ENCODE measurements at places on chromosomes 2 and 18.

GRCh38 chr2:106147665-106148064 is 46.4 kb downstream of the UXS1 start:
- no peak for DNase-seq

- no peak for DNase-seq
Measured at GRCh38 chr18:23883277-23883790, 131.2 kb upstream of the TTC39C start.

- DNase-seq, result no peak
Measured at GRCh38 chr2:15730545-15731212, 139.0 kb downstream of the DDX1 start.

DNA sequence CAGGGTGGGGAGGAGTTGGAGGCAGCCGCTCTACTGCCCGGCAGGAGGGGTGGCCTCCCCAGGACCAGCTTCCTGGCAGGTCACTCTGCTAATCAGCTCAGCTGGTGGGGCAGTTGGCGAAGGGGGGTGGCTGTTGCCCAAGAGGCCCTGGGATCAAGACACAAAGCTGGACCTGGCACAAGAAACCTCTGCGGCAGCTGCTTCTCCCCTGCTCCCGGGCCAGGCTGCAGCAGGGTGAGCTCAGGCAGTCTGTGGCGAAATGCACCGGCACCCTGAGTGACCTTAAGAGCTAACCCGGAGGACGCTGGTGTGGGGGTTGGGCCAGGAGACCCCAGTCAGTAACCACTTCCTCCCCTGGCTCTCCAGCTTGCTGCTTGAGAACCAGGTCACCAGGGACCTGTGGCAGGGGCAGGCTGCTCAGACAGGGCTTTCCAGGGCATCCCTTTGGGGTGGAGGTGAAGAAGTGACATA is 31.1 kb downstream of the TOGARAM2 start:
- peak; percentile 52 for DNase-seq

DNA sequence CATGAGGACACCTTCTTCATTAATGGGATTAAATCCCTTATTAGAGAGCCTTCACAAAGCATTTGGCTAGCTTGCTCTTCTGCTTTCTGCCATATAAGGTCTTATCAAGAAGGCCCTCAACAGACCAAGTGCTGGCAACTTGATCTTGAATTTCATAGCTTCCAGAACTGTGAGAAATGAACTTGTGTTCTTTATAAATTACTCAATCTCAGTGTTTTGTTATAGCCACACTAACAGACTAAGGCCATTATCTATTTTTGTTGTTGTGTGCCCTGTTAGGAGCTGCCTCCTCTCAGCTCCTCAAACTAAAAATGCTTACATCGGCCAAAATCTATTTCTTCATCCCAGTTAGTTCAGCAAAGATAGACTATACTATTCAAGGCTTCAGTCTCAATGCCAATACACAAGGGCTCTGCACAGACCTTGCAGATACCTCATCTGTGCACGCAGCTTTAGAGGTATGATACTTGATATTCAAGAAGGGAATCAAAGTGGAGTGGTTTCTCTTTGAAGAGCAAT is 182.9 kb downstream of the GPD2 start:
- DNase-seq, result no peak

GRCh38 chr18:29737190-29737589 is 1305.4 kb downstream of the DSC3 start:
- DNase-seq, result no peak

GRCh38 chr18:11974741-11975325 is 6.5 kb upstream of the IMPA2 start:
- no peak for DNase-seq

- DNase-seq, result no peak
Measured at GRCh38 chr2:169222665-169223064, 139.7 kb downstream of the LRP2 start.

GRCh38 chr2:25275575-25275965 is 66.2 kb downstream of the DNMT3A start:
- no peak for DNase-seq

- DNase-seq, result peak; percentile 81
Measured at GRCh38 chr18:35267161-35267651, 22.8 kb downstream of the ZSCAN30 start.

- no peak for DNase-seq
Measured at GRCh38 chr18:5318061-5318700, 22.7 kb upstream of the ZBTB14 start.

- peak; percentile 66 for DNase-seq
Measured at GRCh38 chr2:231648579-231649174, 56.0 kb downstream of the TEX44 start.

GRCh38 chr2:240760576-240761246 is 59.3 kb downstream of the KIF1A start:
- DNase-seq, result no peak

GRCh38 chr18:38868757-38869156 is 1303.2 kb upstream of the CELF4 start:
- no peak for DNase-seq

DNA sequence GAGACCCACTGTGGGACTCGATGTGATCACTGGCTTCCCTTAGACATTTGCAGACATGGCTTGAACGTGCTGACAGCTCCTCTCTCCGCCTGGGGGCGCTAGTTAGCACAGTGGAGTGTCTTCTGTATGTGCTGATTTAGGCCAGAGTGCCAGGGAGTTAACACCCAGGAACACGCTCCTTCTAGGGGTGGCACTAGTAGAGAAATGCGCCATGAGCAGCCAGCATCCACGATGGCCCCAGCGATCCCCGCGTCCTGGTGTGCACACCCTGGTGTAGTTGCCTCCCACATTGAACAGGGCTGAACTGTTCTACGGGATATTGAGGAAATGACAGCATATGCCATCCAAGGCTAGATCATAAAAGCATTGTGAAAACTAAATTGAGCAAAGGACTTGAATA is 11.4 kb upstream of the NMUR1 start:
- DNase-seq, result no peak

DNA sequence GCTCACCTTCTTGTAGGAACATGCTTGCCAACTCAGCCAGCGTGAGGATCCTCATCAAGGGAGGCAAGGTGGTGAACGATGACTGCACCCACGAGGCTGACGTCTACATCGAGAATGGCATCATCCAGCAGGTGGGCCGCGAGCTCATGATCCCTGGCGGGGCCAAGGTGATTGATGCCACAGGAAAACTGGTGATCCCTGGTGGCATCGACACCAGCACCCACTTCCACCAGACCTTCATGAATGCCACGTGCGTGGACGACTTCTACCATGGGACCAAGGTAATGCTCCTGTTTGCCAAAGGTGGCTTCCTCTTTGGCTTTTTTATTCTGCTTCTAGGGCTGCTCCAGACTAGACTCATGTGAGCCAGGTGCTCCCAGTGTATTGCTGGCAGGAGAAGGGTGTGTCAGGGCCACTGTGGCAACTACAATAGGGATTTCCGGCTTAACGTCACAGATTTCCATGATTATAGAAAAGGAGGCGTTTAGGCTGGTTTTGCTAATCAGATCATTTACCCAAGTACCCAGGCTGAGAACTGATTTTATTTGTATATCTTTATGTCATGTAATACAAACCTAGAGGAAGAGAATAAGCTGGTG is 50.6 kb downstream of the DPYSL5 start:
- DNase-seq, result no peak

GRCh38 chr2:10306901-10307463 is 4.3 kb downstream of the HPCAL1 start:
- DNase-seq, result peak; percentile 59

GRCh38 chr2:209005371-209005770 is 418.5 kb upstream of the MAP2 start:
- DNase-seq, result no peak

DNA sequence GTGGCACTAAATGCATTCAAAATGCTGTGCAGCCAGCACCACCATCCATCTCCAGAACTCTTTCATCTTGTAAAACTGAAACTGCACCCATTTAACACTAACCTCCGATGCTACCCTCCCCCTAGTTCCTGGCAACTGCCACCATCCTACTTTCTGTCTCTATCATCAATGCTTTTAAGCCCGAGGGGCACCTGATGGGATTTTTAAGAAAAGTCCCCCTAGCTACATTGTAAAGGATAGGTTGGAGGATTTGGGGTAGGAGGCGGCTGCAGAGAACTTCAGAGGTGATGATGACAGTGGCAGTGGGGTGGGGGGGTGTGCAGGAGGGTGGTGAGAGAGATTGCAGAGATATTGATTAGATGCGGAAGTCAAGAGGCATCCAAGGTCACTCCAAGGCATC is 10.8 kb upstream of the YWHAQ start:
- peak; percentile 19 for DNase-seq

DNA sequence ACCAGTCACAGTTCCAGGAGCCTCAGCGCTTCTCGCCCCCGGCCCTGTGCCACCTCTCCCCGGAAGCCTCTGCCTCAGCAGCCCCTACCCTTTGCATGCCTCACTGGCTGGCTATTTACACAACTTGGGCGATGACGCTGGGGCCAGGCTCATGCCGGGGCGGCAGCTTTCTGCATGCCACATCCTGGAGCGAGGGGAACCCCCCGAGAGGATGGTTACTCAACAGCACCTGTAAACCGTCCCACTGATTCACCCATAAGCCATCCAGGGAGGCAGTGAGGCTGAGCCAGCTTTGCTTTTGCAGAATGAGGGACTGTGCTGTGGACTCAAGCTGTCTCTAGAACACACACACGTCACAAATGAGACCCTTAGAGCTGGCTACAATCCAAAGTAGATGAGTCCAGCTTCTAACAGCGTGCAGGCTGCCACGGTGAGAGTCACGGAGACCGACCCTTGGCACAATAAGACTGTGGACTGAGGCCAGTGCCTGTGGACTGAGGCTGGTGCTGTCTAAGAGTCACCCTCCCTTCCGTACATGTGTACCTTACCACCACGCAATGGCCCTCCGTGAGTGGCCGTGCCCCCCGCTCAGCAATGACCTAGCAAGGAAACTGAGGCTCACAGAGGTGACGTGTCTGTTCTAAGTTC is 45.6 kb upstream of the ODC1 start:
- peak; percentile 80 for DNase-seq

- DNase-seq, result no peak
Measured at GRCh38 chr2:182066400-182067087, 80.9 kb downstream of the PPP1R1C start.

DNA sequence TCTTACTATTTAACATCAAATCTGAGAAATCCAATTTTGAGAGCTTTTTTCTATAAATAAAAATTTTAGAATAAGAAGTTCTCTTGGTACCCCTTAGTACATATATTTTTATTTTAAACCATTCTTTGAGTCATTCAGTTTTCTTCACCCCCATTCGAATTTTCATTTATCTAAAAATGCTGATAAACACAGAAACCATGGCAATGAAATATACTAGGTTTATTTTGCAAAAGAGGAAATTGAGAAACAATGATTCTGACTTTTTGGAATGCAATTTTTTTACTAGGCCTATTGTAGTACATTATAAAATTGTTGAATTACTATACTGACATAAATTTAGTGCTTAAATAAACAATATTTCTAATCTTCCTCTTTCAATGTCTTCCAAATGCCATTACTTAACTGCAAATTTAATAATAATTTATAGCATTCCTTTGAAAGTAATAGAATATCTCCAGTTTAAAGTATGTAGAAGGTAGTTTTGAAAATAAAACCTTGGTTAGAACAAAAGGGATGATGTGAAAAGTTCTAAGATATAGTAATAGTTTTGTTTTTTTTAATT is 46.3 kb downstream of the TANK start:
- no peak for DNase-seq

GRCh38 chr2:85178980-85179411 is 45.8 kb downstream of the TCF7L1 start:
- DNase-seq, result no peak

DNA sequence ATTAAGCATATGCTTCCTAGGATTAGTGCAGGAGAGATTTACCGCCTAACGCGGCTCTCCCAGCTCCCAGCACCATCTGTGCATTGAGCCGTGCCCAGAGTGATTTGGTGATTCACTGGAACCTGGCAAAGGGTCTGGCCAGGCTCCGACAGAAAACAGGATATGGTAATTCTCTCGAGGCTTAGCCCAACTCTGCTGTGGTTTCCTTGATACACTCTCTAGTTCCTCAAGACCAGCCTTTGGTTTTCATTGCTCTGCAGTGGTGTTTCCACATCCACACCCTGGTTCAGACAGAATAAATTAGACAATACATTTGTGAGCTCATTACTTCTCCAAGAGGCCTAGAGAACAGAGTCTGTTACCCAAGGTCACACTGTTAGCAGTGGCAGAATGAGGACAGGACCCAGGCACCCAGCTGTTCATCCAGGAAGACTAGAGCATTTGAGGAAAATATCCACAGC is 23.0 kb upstream of the SMAD2 start:
- peak; percentile 41 for DNase-seq

- DNase-seq, result no peak
Measured at GRCh38 chr2:170736628-170737027, 21.5 kb downstream of the SP5 start.

- no peak for DNase-seq
Measured at GRCh38 chr2:216897561-216898203, 37.8 kb upstream of the TNP1 start.

DNA sequence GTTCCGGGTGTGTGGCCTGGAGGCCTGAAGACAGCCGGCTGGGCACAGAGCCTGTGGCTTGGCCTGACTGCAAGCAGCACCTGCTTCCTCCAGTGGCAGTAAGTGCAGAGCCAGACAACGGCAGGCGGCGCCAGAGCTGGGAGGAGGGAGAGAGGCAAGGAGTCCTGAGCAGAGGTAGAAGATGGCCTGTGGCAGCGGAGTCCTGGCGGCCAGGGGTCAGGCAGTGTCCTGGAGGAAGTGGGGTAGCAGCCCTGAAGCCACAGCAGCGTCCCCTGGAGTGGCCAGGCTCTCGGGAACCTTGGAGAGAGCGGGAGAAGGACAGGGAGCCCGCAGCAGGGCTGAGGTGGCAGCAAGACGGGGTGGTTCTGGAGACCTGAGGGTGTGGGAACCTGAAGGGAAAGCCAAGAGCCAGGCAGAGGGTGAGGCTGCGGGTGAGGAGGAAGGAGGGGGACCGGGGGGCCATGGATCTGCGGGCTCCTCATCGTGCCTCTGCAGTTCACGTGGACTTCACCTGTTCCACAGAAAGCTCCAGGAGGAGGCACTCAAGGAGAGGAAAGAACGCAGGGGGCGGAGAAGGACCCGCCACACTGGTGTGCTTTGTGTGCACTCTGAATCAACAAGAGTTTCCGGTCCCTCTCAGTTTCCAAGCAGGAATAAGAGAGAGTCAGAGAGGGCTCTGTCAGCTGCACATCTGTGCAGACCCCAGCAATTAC is 85.9 kb downstream of the USP40 start:
- DNase-seq, result no peak

All from CD4-positive, alpha-beta T cell treated with Interleukin-17A for 4 hours (primary cell).